NCI-H1694 (cell line): ENCODE measurements at places on chromosomes 7 and 10.

DNA sequence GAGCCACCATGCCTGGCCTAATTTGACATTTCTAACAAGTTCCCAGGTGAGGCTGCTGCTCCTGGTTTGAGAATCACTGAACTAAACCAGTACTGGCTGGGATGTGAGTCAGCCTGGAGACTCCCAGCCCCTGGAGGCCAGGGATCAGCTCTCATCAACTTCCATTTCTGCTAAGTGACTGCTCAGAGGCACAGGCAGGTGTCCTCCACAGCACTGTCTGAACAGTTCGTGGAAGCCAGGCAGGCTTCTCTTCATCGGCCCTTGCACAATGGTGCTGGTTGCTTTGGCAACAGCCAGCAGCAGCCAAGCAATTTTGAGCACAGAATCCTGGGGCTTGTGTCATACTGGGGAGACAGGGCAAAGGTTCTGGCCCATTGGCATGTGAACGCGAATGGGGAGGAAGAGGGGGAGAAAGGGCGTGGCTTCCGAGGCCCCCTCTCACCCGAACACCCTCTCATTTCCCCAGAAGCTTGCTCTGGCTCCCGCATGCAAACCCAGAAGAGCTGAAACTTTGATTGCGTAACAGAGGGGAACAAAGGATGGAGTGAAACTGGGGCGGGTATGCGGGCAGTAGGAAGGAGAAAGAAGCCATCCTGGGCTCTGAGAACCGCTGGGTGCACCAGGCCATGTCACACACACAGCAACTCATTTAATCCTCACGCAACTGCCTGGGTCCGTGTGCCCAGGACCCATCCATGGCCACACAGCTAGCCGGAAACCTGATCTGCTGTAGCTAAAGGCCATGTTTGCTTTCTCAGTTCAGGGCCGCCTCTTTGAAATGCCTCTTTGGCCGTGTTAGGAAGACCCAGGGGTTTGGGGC lies 9.0 kb upstream of the POR start:
- no peak for DNase-seq

- DNase-seq: no peak
Measured at GRCh38 chr7:51062222-51062987, 254.2 kb downstream of the COBL start.

DNA sequence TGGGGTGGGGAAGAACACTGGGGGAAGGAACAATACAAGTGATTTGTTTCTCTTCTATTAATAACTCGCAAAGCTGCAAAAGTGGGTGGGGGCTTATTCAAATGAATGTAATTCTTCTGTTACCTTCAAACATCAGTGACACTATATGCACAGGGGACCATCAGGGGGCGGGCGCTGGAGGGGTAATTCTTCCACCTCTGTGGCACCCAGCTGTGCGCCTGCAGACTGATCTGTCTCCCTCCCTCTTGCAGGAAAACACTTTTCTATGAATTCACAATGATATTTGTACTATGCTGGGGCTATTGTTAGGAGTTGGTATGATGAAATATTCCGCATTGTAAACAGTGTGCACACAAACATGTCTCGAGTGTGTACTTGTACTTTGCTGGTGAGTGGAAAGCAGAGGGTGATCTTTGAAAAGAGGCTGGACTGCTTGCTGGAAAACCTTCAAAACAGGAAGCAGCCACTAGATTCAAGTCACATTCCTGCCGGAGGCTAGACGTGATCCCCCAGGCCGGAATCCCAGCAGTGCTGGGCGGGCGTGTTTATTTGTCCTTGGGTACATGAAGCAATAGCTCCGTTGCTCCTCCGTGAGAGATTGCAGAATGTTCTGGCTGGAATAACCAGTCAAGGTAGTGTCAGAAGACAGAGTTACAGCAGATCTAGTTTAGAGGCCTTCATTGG lies 15.8 kb upstream of the BNIP3 start:
- DNase-seq: no peak

DNA sequence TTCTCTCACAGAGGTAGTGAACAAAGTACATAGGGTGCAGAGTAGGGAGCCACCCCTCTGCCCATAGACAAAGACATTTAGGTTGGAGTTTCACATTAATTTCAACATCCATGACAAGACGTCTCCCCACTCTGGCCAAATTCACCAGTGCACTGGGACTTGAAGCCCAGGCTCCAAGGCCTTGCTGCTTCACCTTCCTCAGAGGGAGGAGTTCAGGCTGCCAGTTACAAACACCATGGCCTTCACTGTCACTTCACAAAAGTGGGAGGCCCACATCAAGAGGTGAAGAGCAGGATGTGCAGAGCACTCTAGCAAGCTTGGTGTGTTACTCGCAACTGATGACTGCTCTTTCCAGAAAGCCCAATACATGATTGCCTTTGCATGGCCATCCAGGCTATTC lies 15.8 kb upstream of the ARHGAP22 start:
- no peak for DNase-seq

GRCh38 chr7:214410-215212 lies 22.2 kb downstream of the FAM20C start:
- DNase-seq: no peak

GRCh38 chr7:89339748-89340147 lies 544.2 kb upstream of the TEX47 start:
- DNase-seq: no peak

DNA sequence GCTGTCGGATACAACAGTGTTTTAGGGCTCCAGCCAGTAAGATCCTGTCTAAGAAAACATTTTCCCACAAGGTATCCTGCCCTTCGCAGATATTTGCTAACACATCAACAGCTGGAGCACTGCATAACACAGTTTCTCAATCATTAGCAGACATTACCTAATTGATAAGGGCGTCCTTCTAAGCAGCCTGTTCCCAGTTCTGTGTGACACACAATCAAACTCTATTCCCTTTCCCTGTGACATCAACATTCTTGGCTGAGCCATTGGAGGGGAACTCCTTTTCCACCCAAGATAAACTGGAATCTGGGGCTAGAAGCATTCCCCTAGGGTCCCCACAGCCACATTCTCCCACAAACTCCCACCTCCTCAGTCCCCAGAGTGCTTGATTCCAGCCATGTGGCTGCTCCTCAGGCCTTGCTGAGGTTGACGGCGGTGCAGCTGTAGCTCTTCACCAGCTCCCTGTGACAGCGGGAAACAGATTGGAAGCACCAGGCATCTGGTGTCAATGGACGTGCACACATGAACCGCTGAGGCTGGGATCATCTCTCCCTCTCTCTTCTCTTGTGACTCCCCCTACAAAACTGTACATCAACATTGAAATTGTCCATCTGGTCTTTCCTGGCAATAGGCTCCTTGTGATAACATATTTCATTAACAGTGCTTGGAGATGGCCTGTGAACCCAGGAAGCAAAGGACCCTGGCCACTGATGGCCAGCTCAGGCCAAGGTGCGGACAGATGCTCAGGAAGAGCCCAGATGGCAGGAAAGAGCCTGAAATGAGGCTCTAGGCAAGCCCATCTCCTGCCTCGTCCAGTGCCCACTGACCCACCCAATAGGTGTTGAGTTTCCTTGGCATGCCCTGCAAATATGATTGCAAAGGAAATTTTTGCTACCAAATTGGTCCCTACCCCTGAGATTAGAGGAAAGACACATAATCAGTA lies 131.1 kb upstream of the TBX20 start:
- DNase-seq: no peak

DNA sequence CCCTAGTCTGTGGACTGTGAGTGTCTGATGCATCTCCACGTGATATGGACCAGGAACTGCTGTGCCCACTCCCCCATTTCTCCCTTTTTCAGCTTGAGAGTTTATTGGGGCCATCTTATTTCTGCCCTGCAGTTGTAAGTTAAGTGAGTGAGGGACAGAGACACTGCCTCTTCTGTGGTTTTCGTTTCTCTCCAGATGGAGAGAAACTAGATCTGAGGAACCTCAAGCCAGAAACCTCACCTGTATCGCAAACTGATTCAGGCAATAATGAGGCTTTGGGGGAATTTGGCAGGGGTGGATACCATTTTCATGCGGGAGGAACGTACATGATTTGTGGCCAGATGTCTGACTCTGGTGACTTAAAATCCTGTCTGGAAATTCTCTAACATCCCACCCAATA lies 641.7 kb downstream of the TNS3 start:
- no peak for DNase-seq

DNA sequence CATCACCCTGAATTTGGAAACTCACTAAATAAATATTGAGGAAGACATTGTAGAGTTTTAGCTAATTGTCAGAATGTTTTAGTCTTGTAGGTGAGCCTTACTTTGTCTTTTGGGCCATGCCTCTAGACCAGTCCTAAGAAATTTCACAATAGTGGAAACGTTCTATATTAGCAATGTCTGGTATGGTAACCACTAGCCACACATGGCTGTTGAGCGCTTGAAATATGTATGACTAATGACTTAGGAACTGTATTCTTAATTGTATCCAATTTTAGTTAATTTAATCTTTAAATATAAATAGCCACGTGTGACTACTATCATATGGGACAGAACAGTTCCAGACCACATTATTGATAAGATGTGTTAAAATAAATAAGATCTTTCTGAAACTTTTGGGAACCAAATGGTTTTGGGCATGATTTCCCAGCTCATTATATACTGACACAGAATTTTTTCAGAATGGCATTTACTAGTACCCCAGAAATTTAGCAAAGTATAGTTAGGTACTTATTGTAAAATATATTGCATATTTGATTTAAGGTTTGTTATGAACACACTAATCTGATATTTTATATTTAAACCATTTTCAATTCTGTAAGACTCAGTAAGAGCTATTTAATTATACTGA lies 95.0 kb downstream of the VPS50 start:
- DNase-seq: no peak

DNA sequence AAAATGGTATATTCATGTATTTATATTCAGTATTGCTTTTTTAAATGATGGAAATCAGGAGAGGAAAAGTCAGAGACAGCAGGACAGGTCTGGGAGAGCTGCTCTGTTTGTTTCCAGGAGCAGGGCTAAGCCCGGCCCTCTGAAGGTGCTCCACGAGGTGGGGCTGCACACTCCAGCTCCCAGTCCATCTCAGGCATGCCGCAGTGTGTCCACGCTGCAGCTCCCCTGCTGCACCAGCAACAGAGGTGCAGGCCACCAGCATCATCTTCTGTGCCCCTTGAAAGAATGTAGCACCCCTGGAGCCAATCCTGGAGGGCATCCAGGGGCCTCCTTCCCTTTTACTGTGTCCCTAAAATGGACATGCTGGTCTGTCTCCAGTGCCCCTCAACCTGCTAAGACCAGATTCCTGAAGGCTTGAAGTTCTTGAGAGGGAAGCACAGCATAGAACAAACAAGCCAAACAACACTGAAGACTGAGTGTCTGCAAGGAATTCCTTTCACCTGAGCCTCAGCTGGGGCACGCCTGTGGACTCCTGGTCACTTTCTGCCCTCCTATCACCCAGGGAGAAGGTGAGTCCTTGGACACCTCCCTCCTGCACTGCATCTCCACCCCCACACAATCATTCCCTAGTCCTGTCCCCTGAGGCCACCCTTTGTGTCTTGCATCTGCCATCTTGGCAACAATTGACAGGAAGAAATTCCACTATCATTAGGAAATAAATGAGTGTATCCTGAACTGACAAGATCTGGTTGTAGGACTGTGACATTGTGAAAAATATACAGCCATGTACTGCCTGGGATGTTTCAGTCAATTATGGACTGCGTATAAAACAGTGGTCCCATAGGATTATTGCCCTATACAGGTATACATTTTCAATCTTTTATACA lies 100.5 kb downstream of the CXCL12 start:
- no peak for DNase-seq

- no peak for DNase-seq
Measured at GRCh38 chr10:24894728-24895127, 57.7 kb downstream of the PRTFDC1 start.

GRCh38 chr7:36568452-36568849 lies 155.8 kb downstream of the AOAH start:
- no peak for DNase-seq

DNA sequence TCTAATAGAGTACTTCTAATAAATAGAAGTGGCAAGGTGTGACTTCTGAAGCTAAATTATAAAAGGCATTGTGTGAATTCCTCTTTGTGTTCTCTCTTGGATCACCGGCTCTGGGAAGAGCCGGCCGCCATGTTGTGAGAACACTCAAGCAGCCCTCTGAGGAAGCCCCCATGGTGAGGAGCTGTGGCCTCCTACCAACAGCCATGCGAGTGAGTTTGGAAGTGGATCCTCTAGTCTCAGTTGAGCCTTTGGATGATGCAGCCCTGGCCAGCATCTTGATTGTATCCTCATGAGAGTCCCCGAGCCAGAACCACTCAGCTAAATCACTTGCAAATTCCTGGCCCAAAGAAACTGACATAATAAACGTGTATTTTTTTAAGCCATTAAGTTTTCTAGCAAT lies 94.5 kb upstream of the CARD11 start:
- no peak for DNase-seq

DNA sequence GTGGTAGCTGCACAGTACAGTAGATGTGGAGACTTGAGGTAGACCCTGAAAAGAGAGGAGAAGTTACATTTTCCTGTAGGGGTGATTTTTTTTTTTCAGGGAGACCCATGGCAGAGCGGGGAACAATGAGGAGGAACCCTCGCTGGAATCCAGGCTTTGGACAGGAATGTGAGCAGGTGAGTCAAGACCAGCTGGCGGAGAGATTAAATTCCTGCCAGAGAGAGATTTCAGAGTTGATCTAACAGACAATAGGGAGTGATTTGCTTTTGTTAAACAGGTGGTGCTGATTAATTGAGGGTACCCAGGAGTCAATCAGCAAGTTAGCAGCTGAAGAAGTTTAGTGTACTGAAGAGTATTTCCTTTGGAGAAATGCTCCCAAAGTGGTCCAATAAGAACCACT lies 41.6 kb upstream of the MINDY3 start:
- DNase-seq: no peak

- no peak for DNase-seq
Measured at GRCh38 chr7:151757274-151757673, 119.6 kb downstream of the PRKAG2 start.

DNA sequence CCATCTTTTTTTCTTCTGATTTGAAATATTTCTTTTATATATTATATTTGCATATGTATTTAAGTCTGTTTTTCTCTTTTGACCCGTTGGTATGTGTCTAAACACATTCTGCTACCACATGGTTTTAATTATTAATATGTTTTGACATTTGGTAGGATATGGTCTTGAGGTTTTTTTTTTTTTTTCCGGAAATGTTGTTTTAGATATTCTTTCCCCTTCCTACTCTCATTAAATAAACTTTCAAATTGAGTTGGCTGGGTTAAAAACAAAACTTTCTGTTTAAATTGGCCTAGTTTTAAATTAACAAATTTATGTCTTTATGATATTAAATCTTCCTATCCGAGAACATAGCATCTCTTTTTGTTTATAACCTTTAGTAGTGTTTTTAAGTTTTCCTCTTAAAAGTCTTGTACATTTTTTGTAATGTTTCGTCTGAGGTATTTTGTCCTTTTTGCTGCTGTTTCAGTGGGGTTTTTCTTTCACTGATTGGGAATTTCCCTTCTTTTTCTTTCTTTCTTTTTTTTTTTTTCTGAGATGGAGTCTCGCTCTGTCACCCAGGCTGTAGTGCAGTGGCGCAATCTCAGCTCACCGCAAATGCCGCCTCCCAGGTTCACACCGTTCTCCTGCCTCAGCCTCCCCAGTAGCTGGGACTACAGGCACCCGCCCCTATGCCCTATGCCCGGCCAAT lies 25.4 kb downstream of the STAM start:
- no peak for DNase-seq

DNA sequence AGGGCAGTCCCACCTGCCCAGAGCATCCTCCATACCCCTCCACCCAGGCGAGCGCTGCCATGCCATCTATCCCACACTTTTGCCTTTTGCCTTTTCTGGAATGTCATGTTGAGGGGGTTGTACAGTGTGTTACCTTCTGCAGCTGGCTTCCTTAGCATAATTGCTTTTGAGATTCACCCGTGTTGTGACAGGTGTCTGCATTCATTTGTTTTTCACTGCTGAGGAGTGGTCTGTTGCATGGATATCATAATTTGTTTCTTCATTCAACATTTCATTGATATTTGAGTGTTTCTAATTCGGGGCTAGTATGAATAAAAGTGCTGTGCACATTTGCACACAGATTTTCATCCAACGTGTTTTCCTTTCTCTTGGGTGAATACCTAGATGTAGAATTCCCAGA lies 353.9 kb downstream of the PAXIP1 start:
- DNase-seq: no peak
